ENCODE measurements at places on chromosomes 3 and 15. TPM values are rescaled to one million over a fixed set of nuclear protein-coding genes. Genes with fewer than 3 reads are reported as not detected.

Gene RAP2B
- total RNA-seq, result 15.3 TPM

Gene UNC13C
- not detected for total RNA-seq

Gene SATB1
- 213 TPM for total RNA-seq

Gene PHLDB2
- total RNA-seq, result 2.4 TPM

Gene DMXL2
- 4.8 TPM for total RNA-seq

Gene UROC1
- not detected for total RNA-seq

Gene GCHFR
- 46.6 TPM for total RNA-seq

Gene SLC12A8
- total RNA-seq, result 1.6 TPM

Gene PLA2G4D
- not detected for total RNA-seq

Gene PLA1A
- not detected for total RNA-seq

Gene PARP6
- total RNA-seq, result 48.7 TPM

- DNase-seq, result no peak
These were observed 3.2 kb upstream of the FLNB start for GRCh38 chr3:58004973-58005372.

GRCh38 chr3:122916580-122916979 is 111.0 kb downstream of the SEMA5B start:
- DNase-seq, result no peak

GRCh38 chr3:57837686-57838085 is 81.6 kb downstream of the SLMAP start:
- no peak for DNase-seq

DNA sequence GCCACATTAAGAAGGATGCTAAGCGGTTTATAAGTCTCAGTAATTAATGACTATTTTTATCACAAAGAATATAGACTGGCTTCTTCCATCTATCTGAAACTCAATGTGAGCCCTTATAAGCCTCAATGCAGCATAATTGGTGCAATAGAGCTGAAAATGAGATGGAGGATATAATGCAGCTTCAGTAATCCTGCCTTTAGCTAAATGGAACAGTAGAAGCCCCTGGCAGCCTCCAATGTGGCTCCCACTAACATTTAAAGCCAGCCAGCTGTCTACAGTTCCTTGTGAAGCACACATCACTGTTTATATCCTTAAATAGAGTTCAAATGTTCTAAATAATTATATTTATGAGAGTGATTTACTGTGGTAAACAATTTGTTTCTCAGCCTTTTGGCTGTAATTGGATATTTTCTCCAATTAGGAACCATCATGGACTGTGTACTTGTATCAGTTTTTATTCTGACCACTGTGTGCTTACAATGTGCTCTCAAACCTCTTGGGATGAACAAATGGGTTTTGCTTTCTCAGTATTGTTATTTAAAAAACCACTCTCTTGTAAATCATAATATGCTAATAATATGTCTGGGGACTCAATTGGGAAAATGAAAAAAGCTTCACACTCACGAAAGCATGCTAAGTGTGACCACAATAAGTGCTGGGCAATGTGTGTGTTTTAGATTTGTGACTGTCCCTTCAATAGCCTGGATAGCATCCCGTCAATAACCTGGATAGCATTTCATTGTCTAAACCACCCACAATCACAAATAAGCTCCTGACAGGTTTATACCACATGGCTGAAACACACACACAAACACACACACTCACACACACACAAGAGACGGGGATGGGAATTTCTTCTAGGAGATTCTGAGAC is 366.6 kb downstream of the GBE1 start:
- no peak for DNase-seq

- DNase-seq, result no peak
These were observed 17.7 kb upstream of the AP4E1 start for GRCh38 chr15:50890751-50891150.

GRCh38 chr3:52791366-52791765 is 3.2 kb upstream of the ITIH3 start:
- DNase-seq, result no peak

- DNase-seq, result no peak
These were observed 46.4 kb downstream of the MORC1 start for GRCh38 chr3:109071350-109072142.

GRCh38 chr3:153291059-153291685 is 129.1 kb downstream of the RAP2B start:
- DNase-seq, result peak; percentile 25

DNA sequence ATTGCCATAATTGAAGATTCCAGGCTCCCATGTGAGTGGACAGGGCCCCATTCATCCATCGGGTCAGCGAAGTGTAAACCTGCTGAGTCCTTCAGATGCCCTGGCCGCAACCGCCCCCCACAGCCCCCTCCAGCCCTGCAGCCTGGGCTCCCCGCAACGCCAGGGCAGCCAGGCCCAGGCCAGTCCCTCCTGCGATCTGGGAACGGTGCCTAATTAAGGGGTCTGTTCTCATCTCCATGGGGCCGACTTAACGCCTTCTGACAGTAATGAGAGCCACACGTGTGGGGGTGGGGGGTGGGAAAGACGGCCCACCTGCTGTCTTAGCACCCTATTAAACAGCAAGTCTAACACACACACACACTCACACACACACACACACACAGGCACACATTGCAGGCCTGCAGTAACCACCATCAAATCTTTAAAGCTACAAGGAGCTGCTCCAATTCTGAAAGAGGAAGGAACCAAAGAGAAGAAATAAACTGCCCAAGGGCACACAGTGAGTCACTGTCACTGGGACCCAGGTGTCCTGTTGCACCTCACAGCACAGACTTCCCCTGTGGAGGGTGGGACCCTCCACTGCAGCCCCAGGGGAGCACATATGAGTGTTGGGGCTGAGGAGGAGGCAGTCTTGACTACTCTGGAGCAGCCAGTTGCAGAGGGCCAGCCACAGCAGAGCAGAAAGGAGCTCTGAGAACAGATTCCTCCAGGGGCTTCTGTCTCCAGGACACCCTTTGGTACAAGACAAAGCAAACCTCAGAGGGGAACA is 31.8 kb upstream of the HES1 start:
- no peak for DNase-seq

DNA sequence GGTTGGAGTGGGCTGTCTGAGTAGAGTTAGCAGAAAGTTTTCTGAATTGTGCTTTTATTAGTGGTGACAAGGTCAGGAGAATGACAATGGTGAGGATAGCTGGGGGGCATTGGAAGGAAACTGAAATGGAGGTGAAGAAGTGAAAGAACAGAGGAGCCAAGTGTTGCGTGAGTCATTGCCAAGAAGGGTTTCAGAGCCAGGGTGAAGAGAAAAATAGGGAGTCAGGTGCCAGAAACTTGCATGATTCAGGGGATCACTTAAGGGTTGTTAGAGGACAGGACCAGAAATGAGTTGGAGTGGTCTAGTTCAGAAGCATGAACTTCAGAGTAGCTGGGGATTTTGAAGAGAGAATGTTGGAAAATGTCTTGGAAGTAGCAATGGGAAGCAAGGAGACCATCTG is 86.0 kb upstream of the GALNT15 start:
- DNase-seq, result no peak

GRCh38 chr3:54360320-54360719 is 238.0 kb downstream of the CACNA2D3 start:
- no peak for DNase-seq

DNA sequence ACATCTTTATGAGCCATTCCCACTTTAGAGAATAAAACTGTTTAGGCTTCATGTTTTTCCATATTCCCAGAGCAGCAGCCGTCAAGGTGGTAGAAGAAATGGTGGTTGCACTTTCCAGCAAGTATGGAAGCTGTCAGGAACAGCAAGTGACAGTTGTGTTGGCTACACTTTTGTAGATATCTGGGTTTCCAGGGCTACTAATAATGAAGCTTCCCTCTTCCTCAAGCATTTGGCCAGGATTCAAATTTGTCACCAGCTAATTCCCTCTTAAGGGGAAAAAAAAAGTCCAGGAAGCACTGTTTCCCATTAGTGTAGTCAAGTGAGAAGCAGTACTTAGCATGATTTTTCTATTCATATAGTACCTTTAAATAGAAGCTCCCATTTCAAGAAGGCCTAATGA is 252.8 kb downstream of the IGSF11 start:
- DNase-seq, result no peak

GRCh38 chr3:51343918-51344687 is 41.0 kb upstream of the MANF start:
- DNase-seq, result no peak

DNA sequence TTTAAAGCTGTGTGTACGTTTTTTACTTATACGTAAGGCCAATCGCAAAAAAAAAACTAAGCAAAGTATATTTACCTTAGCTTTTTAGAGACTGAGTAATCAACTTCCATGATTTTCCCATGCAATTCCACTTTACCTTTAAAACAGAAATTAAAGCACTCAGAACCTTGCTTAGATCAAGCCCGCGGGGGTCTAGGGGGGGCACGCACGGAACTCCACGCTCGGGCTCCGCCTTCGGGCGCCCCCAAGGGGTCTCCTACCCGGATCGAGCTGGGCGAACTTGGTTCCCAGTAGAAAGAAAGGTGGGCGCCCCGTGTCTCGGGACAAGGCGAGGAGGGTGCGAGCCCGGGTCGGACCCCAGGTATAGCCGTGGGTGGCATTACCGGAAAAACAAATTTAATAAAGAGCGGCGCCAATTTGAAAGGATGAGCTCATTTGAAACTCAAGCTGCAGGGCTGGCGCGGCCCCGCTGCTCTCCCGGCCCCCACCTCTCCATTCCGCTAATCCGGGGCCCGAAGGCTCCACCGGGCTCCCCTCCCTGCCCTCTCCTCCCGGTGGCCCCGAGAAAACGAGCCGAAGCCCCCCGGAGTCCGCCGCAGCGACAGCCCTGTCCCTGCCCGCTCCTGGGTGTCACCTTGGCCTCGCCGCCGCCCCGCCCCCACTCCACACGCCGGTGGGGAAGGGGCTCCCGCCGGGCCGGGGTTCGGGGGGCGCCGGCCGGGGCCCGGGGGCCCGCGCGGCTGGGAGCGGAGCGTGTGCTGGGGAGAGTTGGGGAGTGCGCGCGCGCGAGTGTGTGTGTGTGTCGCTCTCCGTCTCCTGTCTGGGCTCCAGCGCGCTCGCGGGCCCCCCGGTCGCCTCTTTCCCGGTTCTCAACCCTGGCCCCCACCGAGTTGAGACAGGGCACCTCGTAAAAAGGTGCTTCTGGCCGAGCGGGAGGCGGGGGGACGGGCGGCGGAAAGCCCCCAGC is 1.5 kb downstream of the IGF2BP2 start:
- DNase-seq, result peak; percentile 37

DNA sequence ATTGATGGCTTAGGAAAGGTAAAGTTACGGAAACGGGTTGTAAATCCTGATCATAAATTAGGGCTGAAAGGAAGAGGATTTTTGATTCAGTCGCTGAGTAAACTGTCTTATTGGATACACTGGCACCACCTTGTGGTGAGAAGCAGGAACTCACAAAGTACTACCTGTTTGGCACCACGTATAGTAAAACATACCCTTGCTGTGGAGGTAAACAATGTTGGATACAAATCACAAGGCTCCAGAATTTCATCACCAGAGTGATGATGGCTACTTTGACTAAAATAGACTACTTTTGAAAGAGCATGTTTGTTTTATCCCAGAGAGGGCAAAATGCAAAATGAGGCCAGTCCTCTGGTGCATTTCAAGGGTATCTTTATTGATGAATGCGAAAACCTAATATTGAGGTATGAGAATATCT is 216.9 kb downstream of the IGSF11 start:
- peak; percentile 71 for DNase-seq

GRCh38 chr3:22947851-22948250 is 255.3 kb upstream of the UBE2E2 start:
- DNase-seq, result no peak

DNA sequence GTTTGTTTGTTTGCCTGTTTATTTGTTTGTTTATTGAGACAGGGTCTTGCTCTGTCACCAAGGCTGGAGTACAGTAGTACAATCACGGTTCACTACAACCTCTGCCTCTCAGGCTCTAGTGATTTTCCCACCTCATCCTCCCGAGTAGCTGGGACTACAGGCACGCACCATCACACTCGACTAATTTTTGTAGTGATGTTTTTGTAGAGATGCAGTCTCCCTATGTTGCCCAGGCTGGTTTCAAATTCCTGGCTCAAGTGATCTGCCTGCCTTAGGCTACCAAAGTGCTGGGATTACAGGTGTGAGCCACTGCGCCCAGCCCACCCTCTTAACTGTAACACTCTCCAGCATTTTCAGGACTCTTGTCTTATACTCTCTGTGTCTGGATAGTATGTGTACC is 26.7 kb downstream of the PLD1 start:
- no peak for DNase-seq

GRCh38 chr15:74598126-74598842 is 17.4 kb upstream of the CLK3 start:
- DNase-seq, result peak; percentile 95

DNA sequence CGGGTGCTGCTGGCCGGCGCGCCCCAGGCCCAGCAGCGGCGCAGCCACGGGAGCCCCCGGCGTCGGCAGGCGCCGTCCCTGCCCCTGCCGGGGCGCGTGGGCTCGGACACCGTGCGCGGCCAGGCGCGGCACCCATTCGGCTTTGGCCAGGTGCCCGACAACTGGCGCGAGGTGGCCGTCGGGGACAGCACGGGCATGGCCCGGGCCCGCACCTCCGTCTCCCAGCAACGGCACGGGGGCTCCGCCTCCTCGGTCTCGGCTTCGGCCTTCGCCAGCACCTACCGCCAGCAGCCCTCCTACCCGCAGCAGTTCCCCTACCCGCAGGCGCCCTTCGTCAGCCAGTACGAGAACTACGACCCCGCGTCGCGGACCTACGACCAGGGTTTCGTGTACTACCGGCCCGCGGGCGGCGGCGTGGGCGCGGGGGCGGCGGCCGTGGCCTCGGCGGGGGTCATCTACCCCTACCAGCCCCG is 777 bp downstream of the LOXL1 start:
- peak; percentile 40 for DNase-seq
